ENCODE measurements at places on chromosomes 6 and 20.
A peak's percentile ranks its signal among the peaks of the same experiment; 100 is the strongest.

GRCh38 chr6:125802383-125802782 is 11.6 kb downstream of the NCOA7 start:
- DNase-seq, result no peak

DNA sequence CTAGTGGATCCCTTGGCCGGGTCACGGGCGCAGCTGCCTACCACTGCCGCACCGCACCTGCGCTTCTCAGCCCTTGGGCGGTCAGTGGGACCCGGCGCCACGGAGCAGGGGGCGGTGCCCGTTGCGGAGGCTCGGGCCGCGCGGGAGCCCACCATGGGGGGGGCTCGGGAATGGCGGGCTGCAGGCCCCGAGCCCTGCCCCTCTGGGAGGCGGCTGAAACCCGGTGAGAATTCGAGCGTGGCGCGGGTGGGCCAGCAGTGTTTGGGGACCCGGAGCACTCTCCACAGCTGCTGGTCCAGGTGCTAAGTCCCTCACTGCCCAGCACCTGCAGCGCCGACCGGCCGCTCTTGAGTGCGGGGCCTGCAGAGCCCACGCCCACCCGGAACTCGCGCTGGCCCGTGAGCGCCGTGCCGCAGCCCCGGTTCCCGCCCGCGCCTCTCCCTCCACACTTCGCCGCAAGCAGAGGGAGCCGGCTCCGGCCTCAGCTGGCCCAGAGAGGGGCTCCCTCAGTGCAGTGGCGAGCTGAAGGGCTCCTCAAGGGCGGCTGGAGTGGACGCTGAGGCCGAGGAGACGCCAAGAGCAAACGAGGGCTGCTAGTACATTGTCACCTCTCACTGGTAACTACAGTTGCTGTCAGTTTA is 120.5 kb upstream of the TMEM170B start:
- no peak for DNase-seq

DNA sequence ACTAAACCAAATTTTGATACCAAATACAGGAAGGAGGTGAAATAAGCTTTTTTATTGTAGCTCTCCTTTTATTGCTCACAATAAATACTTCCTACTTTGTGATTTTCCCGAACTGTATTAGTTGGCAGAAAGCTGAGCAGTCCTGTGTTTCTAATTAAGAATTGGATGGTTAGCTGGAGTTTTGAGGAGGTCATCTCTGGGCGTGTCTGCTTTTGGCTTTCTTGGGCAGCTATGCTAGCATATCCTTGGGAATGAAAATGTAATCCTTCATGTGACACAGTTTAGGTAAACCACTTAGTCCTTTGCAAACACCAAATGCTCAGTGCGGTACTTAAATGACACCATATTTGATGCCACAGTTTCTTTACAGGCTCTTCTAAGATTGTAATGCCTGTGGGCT is 67.5 kb downstream of the MTHFD1L start:
- no peak for DNase-seq

DNA sequence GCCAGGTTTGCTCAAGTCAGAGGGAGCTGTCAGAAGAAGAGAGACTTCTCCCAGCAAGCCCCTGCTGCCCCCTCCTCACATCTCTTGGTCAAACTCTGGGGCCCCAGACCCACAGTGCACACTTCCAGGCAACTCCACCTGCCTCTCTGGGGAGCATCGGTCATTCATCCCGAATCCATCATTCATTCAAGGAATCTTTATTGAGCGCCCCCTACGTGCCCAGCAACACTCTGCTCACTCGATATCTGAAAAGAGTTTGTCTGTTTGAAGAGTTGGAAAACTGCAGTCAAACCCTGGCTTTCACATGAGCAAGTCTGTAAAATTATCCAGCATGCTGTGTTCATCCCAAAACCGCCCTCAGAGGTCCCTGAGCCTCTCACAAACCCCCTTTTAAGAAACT is 66.2 kb downstream of the PRR18 start:
- no peak for DNase-seq

DNA sequence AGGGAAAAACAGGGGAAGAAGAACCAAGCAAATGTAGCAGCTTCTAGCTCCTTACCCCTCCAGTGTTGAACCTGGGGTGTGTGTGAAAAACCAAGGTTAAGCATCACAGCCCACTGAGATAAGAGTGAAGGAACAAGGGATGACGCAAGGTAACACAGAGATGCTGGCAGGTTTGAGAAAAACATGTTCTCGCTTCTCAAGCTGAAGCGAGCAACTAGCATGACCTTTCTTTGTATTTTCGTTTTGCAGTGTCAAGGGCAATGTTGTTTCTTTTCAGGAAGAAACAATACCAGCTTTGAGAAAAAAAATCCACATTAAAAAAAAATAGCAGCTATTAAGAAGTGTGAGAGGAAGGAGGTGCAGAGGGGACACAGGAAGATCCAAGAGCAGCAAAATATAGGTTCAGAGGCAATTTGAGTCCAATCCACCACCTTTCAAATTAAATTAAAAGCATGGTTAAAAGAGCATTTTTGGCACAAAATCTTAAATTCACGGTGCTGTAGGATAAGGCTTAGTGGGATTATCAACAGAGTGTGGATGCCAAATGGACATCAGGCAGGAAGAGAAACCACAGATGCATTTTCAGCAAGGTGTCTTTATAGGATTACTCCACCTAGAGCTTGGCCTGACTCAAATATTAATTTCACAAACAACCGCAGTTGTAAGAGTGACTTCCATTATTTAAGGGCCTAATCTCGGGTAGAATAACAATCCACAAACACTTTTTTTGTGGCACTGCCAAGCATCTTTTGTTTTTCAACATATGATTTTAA is 70.9 kb downstream of the SYNE1 start:
- peak; percentile 7 for DNase-seq

DNA sequence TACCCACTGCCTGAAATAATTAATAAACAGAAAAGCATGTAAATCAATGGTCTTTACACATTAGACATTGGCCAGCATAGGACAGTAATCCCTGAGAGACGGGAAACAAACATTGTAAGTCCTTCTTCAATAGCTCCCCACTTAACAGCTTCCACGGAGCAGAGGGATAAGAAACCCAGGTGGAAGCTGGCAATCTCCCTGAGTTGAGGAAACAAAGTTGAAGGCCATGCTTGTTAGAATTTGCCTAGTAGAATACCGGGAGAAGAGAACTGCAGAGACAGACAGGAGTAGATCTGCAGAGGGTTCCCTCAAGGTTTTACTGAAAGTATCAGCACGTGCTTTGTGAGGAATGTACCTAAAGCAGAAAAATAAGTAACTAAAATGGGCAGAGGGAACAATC is 33.9 kb downstream of the REV3L start:
- DNase-seq, result no peak

DNA sequence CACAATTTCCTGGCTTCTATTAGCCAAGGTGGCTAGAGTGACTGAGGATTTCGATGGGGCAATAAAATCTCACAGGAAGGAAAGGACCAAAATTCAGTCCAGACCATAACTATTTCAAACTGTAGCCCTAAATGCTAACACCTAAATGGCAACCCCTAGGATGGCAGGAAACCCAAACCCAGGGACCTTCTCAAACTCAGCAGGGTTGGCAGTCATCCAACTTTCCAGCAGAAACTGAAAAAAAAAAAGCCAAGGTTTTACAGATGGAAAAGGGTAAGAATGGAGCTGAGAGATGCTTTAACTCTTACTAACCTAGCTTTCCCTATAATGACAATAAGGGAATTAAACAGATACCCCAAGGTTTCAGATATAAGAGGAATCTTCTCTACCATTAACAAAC is 10.5 kb downstream of the IBTK start:
- no peak for DNase-seq

DNA sequence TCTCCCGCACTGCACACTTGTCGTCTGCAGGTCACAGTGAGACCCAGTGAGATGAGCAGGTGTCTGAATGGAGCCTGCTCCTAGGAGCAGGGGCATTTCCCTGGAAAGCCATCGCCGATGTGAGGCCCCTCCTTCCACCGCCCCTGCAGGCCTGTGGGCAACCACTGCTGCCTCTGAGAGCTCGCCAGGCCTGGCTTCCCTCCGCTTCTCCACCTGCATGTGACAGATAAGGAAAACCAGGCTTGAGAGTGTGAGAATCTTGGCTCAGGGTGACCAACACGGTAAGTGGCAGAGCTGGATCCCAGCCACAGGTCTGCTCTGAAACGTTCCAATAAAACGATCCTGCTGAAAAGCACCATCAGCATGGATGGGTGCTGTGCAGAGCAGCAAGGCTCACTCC is 332.8 kb downstream of the CDH4 start:
- DNase-seq, result no peak

Measured in CD4-positive, alpha-beta T cell treated with Interleukin-10 for 1 hour (primary cell).